ENCODE measurements at places on chromosomes 7 and 10.

- DNase-seq = no peak
Measured at GRCh38 chr10:132389433-132390169, 7.4 kb upstream of the PWWP2B start.

DNA sequence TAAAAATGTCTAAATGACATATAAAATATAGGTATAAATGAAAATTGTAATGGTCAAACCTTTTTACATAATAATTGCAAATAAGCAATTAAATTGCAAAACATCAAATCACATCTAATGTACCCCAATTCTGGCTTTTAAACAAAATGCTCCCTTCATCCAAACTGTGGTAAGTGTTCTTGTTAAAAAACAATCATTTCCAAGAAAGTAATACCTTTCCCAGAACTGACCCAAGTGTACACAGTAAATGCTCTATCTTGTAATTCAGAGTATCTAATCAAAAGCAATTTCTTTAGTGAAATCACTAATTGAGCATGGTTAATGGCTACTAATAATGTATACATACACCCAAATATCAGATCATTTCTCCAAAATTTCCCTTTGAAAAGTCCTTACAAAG is 28.0 kb downstream of the ITGB1 start:
- DNase-seq = no peak

DNA sequence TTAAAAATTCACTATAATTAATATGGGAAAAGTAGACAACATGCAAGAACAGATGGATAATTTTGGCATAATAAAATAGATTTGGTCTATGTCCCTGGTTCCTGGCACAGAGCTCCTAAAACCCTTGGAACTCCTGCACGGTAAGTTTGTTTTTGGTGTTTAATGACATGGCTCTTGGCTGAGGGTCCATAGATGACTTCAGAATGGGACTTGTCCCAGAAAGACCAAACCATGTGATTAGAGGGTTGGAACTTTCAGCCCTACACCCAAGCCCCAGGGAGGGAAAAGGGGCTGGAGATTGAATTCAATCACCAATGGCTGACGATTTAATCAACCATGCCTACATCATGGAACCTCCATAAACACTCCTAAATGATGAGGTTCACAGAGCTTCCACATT is 12.6 kb upstream of the GSDME start:
- DNase-seq = no peak

DNA sequence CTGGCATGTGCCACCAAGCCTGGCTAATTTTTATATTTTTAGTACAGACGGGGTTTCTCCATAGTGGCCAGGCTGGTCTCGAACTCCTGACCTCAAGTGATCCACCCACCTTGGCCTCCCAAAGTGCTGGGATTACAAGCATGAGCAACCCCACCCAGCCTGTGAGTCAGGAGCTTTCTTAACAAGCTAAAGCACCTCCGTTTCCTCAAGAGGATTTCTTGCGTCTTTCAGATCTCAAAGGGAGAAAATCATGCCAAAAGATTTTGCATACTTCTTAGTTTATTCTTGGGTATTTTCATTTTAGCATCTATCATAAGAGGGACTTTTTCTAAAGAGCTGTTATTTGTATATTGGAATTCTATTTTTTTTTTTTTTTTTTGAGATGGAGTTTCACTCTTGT is 47.9 kb upstream of the FOXK1 start:
- DNase-seq = no peak

DNA sequence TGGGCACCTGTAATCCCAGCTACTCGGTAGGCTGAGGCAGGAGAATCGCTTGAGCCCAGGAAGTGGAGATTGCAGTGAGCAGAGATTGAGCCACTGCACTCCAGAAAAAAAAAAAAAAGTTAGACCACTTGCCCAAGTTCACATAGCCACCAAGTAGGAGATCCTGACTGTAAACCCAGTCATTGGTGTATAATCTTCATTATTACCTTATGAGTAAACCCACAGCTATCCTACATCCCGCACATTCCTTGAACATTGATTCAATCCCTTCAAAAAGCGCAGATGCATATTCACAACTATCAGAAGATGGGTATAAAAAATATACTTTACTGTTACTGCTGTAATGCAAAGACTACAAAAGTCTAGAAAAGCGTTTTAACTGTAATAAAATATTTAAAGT is 512.9 kb downstream of the SUGCT start:
- no peak for DNase-seq

- DNase-seq = no peak
Measured at GRCh38 chr10:60003651-60004523, 97.5 kb upstream of the CCDC6 start.

DNA sequence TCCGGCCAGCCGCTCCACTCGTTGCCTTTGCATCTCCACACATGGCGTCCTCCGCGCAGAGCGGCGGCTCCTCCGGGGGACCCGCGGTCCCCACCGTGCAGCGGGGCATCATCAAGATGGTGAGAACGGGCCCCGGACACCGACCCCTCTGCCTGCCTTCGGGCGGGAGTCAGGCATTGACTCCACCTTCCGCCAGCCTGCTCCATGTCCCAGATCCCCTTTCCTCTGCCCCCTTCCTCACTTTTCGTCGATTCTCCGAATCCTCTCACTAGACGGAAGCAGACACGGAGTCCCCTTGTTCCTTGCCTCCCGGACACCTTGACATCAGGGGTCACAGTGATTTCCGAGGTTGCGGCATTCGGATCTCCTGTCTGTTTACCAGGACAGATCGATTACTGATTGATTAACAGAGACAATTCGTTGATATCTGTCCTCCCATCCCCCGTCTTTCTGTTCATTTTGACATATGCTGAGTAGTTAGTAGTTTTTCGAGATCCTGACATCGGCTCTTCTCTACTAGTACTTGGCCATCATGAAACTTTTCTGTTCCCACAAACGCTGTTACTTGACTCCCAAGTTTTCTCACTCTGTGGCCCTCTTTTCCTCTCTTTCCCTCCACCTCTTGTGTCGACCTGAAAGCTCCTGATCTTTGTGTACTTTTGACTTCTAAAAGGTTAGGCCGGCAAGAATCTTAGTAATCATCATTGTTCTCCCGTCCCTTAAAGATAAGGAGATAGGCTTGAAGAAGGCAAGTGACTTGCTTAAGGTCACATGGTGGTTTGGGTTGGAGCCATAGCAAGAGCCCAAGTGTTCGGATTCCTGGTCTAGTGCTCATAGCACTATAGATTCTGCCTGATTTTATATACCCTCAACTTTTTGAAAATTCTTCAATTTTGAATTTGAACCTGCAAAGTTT is 597 bp downstream of the SND1 start:
- no peak for DNase-seq

DNA sequence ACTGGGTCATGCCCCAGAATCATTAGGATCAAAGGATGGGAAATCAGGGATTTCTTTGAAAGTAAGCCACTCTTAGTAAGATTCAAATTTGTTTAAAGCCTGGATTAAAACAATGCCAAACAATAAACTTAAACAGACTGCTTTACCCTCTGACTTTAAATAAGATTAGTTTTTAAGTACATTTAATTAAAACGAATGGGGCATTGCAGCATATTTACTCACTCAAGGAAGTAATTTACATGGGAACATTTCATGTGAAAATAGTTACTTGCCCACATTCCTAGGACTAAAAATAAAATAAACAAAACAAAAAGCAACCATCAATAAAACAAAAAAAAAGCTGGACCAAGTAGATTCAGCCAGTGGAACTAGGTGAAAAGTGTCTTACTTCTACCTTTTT is 7.8 kb downstream of the ABLIM1 start:
- DNase-seq = no peak

- DNase-seq = no peak
Measured at GRCh38 chr7:33334349-33334748, 205.0 kb downstream of the BBS9 start.

- no peak for DNase-seq
Measured at GRCh38 chr10:36221101-36221500, 579.0 kb upstream of the FZD8 start.

DNA sequence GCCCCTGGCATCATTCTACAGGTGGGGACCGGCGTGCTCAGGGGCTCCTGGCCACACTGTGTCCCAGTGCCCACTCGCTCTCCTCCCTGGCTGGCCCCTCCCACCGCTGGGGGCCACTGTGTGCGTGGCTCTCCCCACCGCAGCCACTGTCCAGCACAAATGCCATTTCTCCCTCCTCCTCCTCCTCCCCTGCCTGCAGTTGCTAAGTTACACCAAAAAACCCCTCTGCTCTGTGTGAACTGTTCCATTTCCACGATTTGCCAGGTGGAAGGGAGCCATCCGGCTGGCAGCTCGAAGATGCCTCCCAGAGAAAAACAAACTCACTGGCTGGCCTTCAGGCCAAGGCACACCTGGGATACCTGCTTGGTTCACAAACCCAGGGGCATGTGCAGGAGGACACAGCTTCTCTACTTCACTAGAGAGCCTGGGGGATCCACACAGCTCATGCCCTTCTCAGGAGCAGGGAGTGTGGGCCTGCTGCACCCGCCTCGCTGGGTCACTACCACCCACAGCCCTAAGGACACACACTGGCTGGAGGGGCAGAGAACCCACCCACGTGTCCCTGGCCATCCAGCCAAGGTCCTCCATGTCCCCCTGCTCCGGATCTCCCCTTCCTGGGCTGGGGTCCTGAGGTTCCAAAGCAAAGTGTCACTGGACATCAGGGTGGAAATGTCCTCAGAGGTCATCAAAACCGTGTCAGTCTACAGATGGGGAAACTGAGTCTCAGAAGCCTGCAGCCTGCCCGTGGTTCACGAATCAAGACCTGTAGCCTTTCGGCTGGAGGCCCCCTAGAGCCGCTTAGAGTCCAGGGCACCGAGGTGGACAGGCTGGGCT is 1.7 kb downstream of the RASGEF1A start:
- no peak for DNase-seq

- no peak for DNase-seq
Measured at GRCh38 chr10:43502931-43503330, 66.0 kb downstream of the ZNF487 start.

- no peak for DNase-seq
Measured at GRCh38 chr10:25552283-25552919, 377.6 kb downstream of the GPR158 start.

DNA sequence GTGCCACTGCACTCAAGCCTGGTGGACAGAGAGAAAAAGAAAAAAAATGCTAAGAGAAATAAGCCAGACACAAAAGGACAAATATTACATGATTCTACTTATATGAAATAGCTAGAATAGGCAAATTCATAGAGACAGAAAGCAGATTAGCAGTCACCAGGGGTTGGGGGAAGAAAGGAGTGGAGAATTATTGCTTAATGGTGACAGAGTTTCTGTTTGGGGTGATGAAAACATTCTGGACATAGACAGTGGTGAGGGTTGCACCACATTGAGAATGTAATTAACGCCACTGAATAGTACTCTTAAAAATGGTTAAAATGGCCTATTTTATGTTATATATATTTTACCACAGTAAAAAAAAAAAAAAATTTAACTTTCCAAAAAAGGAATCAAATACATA is 6.4 kb upstream of the NT5C2 start:
- DNase-seq = no peak

GRCh38 chr10:22676435-22676834 is 37.9 kb downstream of the PIP4K2A start:
- DNase-seq = no peak

DNA sequence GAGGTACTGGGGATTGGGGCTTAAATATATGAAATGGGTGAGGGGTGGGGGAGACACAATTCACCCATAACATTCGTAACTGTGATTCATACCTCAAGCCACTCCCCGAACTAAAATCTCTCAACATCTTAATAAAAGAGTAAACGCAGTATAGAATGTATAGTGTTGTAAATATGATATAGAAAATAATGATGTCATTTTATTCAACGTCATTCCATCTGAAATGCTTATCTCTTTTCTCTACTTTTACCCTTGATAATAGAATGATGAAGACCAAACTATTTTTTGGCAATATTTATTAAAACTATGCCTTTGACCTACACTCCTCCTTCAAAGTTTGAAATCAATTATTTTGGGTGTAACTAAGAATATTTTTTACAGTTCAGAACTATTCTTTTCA is 36.4 kb downstream of the FRA10AC1 start:
- DNase-seq = no peak

- DNase-seq = no peak
Measured at GRCh38 chr10:113415246-113415645, 137.6 kb upstream of the HABP2 start.

DNA sequence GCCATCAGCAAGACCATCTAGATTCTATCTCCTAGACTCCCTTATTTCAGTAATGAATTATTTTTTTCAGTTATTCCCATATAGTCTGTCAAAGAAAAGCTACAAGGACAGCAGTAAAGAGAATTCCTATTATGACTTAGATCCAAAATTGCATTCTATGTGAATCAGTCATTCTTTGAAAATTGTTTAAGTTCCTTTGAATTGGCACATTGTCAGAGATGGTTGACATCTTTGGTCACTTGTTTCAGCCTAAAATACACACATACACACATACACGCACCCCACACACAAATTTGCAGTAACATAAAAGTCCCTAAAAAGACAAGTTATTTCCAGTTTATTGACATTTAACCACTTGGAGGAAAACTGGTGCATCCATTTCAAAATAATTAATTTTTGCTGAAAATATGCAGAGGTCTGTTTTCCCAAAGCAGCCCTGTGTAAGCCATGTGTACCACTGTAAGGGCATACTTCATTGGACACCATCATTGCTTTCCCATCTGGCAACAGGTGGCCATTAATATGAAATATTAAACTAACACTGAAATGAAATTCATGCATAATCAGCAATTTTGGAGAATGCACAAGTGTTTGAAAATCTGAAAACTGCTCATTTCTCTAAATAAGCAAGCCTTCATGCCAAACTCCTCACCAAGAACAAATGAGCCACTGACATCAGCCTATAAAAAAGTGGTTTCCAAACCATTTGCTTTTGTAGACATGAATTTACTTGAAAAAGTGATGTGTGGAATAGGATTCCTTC is 121.7 kb upstream of the COL1A2 start:
- DNase-seq = no peak

- DNase-seq = no peak
Measured at GRCh38 chr10:79372871-79373270, 25.6 kb downstream of the PPIF start.

DNA sequence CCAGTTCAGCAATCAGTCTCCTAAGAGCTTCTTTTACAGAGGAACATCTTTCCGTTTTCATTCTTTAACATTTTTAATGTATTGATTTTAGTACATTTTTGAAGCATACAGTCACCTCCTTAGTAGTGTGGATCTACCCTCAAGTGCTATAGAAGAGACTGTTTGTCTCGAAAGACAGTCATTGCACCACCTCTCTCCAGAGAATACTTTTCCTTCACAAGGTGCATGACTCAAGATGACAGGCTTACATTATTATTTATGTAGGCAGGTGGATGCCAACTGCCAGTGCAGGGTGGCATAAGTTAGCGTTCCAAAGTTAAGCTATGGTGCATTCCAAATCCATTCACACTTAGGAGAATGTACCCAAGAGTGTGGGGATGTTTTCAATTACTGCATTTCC is 71.8 kb downstream of the ZEB1 start:
- no peak for DNase-seq
